ENCODE measurements at places on chromosomes 7 and 10.

GRCh38 chr10:48184224-48184623 lies 90.3 kb downstream of the FRMPD2 start:
- DNase-seq: no peak

DNA sequence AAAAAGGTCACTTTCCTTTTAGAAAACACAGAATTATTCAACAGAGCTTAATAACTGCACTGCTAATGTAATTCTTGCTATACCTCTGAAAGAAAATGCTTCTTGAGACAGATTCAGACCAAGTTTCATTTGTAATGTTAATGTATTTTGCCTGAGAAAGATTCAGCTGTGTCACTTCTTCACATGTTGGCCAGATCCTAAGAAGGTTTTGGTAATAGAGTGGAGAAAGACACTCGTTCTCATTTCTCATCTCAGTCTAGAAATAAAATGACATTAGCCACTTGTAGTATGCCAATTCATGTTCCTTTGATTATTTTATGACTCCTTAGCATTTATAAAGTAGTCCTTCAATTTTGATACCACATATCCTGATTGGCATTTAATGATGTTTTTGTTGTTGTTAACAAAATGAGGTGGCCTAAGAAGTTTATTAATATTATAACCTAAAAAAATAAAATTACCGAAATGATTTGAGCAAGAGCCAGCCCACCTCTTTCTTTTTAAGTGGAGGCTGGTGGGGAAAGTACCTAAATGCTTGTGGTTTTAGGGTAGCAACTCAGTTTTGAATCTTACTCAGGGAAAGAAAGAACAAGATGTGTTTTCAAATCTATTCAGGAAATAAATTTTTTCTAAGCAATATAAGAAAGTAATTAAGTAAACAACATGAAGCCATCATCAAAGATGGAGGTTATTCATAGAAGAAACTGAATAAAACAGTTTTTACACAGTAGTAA lies 16.4 kb upstream of the ELAPOR2 start:
- DNase-seq: no peak

DNA sequence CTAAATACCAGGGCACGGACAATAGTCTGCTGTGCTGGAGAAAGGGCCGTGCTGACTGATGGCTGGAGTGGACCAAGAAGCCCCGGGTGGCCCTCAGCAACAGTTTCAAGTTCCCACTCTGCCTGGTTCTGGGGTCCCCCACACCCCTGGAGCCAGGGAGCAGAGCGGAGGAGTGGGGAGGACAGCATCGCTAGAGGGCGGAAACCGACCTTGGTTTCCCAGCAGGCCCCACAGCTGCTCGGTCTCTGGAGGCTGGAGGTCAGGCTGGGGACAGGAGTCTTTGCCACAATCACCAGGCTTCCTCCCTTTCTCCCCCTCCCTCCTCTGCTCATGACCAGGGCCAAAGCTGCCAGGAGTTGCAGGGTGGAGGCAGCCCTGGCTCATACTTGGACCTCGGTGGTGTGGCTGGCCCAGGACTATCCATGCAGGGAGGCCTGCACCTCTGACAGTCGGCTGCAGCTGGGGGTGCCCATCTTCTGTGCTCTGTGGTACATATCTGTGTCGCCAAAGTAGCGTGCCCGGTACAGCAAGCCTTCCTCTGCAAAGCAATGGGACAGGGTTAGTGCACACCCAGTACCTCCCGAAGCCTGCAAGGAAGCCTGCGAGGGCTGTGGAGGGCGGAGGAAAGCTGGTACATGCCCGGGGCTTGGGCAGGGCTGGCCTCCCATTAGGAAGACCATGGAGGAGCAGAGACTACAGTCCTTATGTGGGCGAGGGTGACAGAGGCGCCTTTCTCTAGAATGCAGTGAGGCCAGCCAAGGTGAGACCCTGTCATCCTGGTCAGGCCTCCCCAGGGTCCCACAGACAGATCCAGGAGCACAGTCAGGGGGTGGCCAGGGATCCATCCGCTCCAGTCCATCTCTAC lies 19.1 kb downstream of the DNAJB12 start:
- no peak for DNase-seq

GRCh38 chr10:4176500-4177281 lies 391.7 kb upstream of the KLF6 start:
- DNase-seq: no peak

DNA sequence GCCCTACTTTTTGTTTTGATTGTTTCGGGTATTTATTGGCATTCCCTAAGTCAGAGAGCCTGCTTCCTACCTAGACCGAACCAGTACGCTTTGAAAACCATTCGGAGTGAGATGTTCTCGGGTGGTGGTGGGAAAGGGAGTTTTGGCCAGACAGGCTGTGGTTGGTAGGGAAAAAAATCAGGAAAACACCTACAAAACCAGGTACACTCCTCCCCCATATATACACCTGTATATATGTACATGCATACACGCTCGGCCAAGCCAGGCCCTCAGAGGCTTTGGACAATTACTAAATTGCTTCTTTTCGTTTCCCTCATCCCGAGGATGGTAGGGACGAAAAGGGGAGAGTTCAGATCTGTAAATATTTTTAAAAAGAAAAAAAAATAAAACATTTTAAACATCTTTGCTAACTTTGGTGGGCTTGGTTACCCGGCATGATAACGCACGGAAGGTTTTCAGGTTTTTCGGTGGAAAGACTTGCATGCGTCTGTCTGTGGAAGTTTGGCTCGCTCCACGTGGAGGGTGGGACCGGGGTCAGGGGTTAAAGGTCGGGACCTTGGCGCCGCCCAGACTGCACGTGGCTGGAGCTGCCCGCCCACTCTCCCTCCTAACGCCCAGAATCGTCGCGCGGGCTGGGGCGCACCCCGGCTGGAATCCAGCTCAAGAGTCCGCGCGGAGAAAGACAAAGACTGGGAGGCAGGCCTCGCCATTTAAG lies 2.5 kb downstream of the HMX2 start:
- no peak for DNase-seq

DNA sequence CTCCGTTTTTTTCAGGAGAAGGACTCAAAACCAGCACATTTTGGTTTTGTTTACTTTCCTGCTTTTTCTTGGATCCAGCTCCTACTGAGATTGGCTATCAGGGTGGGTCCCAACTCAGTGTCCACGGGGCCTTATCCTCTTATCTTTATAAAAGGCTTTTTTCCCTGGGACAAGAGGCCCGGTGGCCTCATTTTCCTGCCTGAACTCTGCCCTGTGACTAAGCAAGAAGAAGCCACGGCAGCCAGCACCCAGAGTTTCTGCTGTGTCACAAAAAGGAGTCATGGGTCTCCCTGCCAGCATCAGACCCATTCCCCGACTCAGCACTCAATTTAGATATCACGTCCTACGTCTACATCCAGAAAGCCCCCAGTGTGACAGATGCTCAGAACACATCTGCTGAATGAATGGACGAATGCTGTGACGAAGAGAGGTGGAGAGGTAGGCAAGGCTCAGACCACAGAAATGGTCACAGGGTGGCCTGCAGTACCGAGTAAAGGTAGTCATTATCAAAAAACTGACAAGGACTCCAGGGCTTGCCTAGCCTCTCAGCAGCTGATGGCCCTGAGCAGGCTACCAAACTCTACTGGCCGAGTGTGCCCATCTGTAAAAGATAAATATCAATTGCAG lies 16.7 kb downstream of the DLG5 start:
- no peak for DNase-seq

DNA sequence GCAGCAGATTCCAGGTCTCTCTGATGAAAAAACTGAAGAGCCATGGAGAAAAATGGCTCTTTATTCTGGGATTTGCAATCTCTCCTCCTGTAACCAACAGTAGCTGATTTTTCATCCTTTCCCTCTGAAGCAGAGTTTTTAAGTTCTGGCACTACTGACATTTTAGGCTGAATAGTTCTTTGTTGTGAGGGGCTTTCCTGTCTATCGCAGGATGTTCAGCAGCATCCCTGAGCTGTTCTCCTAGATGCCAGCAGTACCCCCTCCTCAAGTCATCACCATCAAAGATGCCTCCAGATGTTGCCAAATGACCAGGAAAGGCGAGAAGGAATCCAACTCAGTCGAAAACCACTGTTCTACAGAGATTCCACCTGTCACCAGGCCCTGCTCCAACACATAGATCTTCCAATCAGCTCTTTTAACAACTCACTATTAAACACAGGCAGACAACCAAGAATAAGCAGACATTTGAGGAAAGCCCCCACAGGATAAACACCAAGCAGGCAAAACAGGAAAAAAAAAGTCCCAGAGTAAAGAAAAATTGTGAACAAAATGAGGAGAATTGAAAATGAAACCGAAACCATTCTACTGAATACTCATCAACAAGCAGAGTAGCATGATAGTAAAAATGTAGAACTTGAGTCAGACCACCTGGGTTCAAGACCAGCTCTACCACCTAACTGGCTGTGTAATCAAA lies 124.8 kb downstream of the MPP7 start:
- DNase-seq: no peak

DNA sequence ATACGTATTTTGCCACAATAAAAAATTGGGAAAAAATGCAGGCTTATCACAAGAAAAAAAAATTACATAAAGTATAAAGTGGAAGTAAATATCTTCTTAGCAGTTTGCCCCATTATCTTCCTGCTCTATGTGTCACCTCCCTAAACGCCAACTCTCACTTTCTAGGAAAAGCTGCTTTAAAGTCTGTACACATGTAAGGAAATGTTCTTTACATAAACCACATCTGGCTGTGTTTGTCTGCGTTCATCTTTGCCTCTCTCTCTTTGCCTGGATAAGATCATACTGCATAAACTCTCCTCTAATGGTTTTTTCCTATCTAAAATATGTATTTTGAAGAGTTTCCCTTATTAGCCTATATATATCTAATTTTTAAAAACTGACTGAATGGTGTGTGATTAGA lies 23.0 kb upstream of the UMAD1 start:
- DNase-seq: no peak

GRCh38 chr7:36794689-36795088 lies 70.4 kb upstream of the AOAH start:
- DNase-seq: no peak

DNA sequence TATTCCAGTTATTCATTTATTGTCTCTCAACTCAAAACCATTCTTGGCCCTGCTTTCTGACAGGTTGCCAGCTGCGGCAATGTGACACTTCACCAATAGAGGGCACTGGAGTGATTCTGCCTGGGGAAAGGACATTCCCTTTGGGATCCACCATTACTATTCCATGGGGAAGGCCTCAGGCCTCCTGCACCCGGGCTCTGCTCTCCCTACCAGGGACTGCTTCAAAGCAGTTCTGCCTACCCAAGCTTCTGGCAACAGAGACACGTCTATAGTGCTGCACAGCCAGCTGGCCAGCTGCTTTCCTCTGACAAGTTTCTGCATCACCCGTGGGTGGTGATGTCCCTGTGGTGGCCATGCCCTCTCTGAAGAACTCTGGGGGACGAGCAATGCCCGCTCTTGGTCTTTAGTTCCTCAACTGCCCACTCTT lies 163.8 kb downstream of the ELMO1 start:
- DNase-seq: peak; percentile 24

GRCh38 chr7:20482071-20482470 lies 133.4 kb upstream of the ABCB5 start:
- no peak for DNase-seq

DNA sequence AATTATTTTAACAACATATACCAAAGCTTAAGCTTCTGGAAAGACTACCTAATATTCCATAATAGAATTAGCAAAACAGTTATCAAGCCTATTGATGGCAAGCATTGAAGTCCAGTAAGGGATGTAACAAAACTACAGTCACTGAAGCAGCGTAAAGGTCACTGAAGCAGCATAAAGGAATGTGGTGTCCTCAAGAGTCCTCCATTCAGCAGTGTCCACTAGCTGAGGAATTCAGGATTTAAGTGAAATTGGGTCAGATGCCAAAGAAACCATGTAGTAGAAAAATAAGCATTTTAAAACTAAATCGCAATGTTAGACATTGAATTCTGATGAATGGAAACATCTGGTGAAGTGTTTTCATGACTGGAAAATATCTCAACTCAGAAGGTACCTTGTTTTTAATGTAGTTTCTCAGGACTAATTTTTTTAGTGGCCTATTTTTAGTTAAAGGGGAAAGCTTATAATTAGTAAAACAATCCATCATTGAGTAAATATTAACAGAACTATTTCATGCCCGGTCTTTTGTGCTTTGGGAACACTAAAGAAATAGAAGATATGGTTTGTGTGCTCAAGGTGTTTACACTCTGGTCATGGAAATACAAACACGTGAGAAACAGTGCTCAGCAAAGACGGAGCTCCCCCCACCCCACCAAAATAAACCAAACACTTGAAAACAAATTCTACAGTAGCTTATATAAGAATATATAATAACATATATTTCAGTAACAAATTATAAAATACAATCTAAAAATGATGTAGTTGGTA lies 121.4 kb downstream of the CDK14 start:
- DNase-seq: no peak

- no peak for DNase-seq
Measured at GRCh38 chr7:66460921-66461361, 167.7 kb upstream of the KCTD7 start.

DNA sequence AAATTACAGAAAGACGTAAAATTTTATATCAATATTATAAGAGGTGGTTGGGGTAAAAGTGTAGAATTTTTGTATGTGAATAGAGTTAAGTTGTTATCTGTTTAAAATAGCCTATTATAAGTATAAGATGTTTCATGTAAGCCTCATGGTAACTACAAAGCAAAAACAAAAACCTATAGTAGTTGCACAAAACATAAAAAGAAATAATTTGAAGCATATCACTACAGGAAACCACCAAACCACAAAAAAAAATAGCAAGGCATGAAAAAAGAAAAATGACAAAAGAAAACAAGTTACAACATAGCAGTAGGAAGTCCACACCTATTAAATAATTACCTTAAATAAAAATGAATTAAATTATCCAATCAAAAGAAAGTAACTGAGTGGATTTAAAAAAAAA lies 12.4 kb upstream of the GSTK1 start:
- no peak for DNase-seq

DNA sequence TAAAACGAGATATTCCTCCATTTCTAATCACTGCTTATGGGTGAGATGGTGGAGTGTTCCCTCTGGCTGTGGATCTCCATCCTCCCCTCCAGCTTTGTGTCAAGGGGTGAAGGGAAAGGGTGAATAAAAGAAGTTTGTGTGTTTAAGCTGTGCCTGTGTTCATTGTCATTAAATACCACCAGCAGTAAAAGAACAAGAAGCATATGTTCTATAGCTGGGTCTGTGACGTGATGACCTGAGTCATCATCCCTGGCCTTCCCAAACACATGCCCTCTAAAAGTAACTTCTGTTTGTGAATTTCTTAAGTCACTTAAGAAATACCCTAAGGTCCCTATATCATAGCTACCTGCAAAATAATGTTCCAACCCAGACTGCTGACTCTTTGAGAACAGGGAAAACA lies 104.9 kb downstream of the PPP1R17 start:
- no peak for DNase-seq

DNA sequence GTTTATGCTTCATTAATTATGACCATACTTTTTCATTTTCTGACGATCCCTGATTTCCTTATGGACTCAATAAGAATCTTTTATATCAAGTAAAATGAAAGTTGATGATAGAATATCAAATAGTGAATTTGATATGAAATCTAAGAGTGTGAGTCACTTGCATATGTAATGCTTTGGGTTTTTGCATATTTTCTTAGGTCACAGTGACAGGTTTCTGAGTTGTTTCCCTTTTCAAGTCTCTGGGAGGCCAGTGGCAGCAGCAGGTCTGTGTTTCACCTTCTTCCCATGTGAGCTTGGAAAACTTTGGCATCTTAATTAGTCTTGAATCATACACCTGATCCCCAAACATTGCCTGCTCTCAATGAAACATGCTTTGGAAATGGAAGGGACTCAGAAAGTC lies 34.7 kb upstream of the GJD4 start:
- no peak for DNase-seq
